ENCODE measurements at places on chromosomes 7 and 10.
A peak's percentile ranks its signal among the peaks of the same experiment; 100 is the strongest.

DNA sequence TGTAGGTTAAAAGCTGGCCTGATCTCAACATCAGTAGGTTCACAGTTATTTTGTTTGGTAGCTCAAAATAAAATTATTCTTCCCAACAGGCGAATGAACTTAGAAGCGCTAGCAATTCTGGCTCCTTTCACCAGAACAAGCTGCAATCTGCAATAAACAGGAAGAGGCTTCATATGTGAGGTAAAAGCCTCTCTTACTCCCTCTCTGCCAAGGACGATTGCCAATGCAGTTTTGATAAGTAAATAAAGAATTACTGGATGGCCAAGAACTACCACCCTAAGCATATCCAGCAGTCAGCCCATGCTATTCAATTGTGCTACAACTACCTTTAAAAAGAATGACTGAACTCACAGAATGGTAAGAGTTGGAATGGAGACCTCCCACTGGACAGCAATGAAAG is 150.0 kb upstream of the LAMB4 start:
- no peak for DNase-seq

DNA sequence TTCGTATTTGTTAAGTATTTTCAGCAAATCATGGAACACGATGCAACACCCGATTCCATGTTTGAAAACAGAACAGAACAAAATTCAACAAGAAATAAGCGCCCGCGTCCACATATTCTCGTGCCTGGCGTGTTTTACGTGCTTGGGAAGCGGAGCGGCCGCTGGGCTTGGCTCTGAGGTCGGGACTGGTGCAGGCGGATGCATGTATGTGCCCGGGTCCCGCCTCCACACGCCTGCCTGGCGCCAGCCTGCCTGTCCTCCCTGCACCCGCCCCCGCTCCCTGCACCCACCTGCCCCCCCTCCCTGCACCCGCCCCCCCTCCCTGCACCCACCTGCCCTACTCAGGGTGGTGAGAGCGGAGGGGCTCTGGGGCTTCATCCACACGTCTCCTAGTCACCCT is 454.5 kb downstream of the DNAJB6 start:
- DNase-seq: no peak

- DNase-seq: peak; percentile 48
These were observed 147.7 kb upstream of the BMPER start for GRCh38 chr7:33757563-33758165.

- no peak for DNase-seq
These were observed 232.1 kb downstream of the PTPRN2 start for GRCh38 chr7:158355456-158356065.

Data from NCI-H2171 treated with DMSO at 0.1 percent for 48 hours (cell line).